GM23248 (cell line): ENCODE measurements at places on chromosomes 1 and 21. TPM values are rescaled to one million over a fixed set of nuclear protein-coding genes. Genes with fewer than 3 reads are reported as not detected.

GRCh38 chr21:34227386-34227852, 136.4 kb upstream of the KCNE2 start:
- no peak for DNase-seq

GRCh38 chr1:20028125-20028524, 41.9 kb upstream of the PLA2G5 start:
- DNase-seq, result no peak

- no peak for DNase-seq
Measured at GRCh38 chr1:204001166-204001901, 71.6 kb upstream of the SOX13 start.

DNA sequence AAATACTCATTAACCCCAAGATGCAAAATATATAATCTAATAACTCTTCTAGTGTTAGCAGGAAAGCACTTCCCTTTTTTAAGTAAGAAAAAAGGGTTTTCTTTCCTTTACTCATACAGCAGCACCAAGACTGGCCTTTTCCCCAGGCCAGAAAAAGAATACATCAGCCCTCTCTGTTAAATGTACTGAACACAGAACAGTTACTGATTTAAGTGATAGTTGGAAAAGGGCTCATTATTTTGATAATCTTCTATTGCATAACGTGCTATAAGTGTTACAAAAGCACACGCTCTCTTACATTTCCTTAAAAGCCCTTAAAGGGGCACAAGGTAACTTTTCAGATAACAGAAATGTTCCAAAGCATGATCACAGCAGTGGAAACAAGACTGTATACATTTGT, 142.9 kb downstream of the TIAM1 start:
- peak; percentile 38 for DNase-seq

Gene FAM72C
- 0.94 TPM in 1 of 2 replicates, not detected in the other for polyA plus RNA-seq

Gene RBM11
- not detected in 2 replicates for polyA plus RNA-seq
